ENCODE measurements at places on chromosomes 7 and 10. TPM values are rescaled to one million over a fixed set of nuclear protein-coding genes. Genes with fewer than 3 reads are reported as not detected.

SAMD9L gene
- total RNA-seq: not detected

GRCh38 chr10:69461243-69462025, 10.2 kb downstream of the TSPAN15 start:
- DNase-seq: no peak

DNA sequence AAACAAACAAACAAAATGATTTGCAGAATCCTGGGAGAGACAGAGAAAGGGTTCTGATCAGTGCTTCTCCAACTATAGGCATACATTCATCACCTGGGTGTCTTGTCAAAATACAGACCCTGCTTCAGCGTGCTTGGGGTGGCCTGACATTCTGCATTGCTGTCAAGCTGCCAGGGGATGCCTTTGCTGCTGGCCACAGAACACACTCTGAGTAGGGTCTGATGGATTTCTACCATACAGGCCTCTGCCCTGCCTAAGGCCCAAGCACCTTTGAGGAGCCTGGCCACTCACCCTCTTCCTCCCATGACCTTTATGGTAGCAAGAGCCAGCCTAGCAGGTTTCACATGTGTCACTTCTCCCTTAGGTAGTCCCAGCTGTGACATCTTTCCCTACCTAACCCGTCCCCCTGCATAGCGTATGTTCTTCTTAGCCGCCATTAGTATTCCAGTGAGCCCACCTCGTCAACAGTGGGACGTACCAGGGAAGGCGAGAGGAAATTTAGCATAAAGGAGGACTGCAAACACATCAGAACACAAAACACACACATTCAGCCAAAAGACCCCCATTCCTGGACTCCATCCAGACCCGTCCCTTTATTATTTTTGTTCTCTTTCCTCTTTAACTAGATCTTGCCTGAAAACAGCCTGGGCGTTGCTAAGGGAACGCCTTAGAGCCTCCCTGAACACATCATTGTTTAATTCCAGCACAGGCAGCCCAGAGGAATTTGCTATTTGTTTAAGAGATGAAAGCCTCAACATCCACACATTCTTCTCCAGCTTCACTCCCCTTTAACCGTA, 43.9 kb upstream of the PODXL start:
- DNase-seq: peak; percentile 76

NOC3L gene
- 31.0 TPM for total RNA-seq

DNA sequence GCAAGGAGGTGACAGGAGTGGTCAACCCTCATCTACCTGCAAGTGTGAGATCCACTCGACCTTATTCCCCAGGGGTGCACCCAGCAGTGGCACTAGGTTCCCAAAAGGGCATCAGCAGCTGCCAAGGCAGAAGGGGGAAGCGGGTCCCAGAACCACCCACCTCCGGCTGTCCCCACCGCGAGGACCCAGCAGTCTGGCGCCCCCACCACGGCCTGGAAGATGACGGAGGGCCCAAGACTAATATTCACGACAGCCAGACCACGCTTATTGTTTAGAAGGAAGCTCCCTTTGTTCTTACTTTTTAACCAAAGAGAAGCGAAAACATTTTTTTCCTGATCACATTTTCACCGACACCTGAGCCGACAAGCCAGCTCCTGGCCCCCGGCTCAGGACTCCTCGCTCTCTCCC, 3.6 kb upstream of the EVX1 start:
- no peak for DNase-seq

GRCh38 chr10:117788911-117789310, 246.4 kb downstream of the EMX2 start:
- no peak for DNase-seq

- peak; percentile 17 for DNase-seq
Measured at GRCh38 chr10:50625649-50626132, 1.9 kb upstream of the SGMS1 start.

DNA sequence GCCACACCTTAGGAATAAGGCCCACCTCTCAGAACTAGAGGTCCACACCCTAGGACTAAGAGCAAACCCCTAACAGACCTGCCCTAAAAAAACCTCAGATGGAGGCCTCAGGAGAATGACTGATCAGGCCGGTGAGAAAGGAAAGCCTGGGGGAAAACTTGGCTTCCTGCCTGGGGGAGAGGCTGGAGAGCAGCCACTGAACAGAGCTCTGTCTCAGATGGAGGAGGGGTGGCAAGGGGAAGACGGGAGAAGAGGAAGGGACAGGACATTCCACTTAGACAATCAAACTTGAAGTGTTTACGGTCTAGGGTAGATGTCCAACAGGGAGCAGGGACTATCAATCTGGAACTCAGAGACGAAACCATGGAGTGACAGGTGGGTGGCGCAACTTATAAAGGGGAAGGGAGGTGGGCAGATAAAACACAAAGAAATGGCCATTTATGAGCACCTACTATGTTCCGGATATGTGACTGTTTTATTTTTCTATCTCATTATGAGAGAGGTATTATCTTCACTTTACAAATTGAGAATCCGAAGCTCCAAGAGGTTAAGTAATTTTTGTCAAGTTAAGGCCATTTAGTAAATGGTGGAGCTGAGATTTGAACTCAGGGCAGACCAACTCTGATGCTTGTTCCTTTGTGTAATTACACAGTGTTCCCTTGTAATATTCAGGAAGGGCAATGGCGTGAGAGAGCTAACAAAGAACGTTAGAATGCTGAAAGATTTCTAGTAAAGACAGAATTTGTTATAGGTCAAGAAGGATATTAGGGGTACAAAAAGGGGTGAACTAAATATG, 82.6 kb downstream of the DNMBP start:
- no peak for DNase-seq

DNA sequence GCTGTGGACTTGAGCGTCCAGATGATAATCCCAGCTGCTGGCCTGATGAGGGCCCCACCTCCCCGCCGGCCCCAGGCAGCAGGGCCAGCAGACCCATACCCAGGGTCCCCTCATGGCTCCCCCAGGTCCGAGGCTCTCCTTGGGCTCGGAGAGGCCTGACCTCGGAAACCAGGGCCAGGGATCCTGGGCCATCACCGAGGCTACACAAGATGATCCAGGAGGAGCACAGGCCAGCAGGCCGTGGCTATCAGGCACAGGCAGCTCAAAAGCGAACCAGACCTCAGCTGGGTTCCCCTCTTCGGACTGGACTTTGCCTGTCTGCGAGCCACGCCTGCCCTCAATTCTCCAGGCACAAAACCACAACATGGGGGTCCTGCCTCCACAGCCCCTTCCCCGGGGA, 17.4 kb downstream of the PDGFA start:
- DNase-seq: no peak

DNA sequence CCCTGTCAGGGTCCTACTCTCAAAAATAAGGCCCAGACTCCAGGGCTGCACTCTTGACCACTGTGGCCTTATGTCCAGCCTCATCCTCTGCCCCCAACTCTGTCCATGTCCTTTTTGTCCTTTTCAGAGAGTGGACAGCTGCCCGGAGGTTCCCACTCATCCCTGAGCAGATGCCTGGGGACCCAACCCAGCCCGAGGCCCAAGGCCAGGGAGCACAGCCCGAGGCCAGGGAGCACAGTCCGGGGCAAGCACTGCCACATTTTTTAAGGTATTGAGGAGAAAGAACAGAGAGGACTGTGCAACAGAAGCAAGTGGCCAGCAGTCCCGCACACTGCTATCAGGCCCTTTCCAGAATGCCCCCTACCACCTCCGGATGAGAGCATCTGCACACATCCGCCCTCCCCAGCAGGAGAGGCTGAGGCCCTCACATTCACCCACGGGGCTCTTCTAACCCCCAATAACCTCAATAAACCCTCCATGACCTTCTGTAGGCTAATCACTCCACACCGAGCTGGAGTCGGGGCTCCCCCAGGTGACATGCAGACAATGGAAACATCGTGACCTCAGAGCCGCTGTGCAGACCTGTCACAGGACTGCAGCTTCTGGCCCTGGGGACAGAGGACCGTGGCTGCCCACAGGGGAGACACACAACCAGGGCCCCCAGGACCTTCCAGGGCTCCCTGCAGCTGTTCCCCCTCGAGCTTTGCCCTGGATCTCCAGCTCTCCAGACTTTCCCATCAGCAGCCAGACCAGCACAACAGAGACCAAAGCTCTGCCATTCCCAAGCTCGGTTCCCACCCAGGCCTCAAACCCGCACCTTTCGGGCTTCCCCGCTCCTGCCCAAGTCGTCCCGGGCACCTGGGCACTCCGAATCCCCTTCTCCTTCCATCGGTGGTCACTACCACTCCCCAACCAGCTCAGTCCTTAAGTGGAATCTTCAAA, 51.4 kb downstream of the CAMK2B start:
- DNase-seq: no peak

- peak; percentile 47 for DNase-seq
Measured at GRCh38 chr7:129951226-129952085, 1.3 kb downstream of the UBE2H start.

DNA sequence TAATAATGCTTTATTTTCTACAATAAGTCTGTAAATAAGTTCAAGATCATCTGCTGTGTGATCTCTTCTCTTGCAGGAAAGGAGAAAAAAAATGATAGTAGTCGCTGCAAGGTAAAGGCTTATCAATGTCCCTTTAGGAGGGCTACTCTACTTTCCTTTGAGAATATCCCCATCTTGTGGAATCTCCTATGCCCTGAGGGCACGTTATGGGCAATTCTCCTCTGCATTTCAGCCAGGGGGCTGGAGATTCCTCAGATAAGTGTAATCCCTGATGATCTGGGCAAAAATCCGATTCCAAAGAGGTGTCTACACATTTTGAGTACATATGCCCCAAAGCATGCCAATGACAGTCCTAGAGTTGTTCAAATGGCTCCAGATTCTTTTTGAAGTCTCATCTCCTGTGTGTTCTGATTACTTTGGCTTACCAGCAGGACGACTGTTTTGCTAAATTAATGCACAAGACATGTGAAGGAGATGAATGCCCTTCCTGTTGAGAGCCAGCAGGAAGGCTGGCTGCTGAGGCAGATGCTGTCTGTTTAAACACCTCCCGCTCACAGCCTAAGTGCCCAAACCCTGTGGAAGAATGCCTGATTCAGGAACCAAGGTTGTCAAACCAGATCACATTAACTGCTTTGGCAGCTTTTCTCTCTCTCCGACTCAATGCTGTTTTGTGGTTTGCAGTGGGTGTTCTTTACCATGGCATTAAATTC, 171.2 kb upstream of the COL1A2 start:
- peak; percentile 83 for DNase-seq

PTPRZ1 gene
- 154 TPM for total RNA-seq

DNA sequence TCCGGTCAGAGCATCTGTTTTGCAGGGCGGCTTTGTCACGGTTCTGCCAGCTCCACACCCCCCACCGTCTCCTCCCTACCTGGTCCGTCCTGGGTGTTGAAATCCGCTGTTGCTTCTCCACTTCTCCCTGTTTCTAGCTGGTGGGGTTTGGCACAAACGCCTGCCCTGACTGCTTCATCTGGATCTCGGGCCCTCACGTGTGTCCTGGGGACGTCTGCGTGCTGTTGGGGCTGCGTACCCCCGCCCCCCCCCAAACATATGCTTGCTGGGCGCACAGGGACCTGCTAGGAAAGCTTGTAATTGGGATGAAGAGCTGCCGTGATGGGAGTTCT, 11.3 kb downstream of the AMZ1 start:
- no peak for DNase-seq

DNA sequence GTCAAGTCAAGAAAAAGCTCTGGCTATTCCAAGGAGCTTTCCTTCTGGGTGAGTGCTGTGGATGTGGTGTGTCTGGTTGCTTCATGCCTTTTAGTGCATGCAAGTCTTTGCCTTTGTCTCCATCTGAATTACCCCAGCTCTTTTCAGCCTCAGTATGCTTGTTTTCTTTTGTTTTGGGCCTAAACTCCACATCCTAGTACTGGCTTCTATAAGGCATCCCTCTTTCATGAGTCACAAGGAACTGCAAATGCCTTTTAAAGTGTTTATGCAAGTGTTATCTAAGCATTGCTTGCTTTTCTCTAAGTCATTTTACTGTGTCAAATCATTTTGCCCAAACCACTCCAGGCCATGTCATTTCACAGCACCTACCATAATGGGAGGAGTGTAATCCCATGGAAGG, 132.1 kb downstream of the PLCE1 start:
- peak; percentile 10 for DNase-seq

CLRN3 gene
- total RNA-seq: 0.12 TPM

DNA sequence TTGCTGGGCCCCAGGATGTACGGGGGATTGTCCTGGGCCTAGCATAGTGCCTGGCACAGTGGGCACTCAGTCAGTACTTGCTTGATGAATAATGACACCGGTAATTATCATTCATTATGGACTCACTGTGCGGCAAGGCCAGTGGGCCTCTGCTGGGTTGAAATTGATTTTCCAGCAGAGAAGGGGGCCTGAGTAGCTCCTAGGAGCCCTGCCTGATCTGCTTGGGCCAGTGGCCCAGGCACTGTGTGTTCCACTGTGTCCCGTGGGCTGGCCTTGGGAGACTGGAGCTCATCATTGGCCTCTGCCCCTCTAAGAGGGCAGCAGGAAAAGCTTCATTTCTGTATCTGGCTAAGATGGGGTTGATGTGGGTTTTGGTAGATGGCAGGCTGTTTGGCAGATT, 1.4 kb downstream of the CHST3 start:
- DNase-seq: no peak

GRCh38 chr7:123916240-123916724, 8.8 kb upstream of the SPAM1 start:
- peak; percentile 76 for DNase-seq

GRCh38 chr10:5628451-5629302, 37.7 kb downstream of the ASB13 start:
- no peak for DNase-seq

DNA sequence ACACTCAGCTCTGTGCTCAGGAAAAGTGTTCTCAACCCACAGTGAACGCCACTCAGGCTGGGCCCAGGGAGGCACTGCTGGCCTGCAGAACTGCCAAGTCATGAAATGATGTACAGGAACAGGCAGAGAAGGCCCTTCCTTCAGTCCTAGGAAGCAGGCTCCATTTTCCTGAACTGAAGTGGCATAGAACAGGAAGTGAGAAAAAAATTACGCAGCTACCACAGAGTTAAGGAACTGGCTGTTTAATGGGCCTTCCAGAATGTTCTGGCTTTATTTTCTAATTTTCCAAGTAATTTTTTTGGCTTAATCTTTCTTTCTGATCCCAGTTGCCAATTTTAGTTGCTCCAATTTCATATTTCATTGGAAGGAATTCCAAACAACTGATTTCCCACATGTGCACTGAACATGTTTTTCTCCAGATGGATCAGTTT, 39.3 kb downstream of the LRRC18 start:
- no peak for DNase-seq

LRRN3 gene
- total RNA-seq: 2.4 TPM

GRCh38 chr7:112337892-112338291, 112.4 kb upstream of the IFRD1 start:
- no peak for DNase-seq

- DNase-seq: no peak
Measured at GRCh38 chr7:1257221-1257620, 24.5 kb downstream of the UNCX start.

DNA sequence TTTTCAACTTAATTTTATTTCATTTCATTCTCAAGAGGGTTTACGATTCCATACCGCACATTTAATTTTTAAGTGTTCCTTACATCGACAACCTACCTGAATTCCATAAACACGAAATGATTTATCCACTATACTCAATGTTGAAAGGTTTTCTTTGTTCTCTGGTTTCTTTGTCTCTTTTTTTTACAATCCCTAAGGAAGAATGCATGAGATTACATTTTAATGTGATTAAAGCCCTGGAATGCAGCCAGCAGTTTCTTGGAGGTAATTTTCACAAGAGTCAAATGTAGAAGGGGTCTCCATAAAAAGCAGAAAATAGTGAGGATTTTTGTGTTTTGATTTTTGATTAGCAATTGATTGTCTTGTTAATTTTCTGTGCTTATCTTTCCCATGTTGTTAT, 59.2 kb upstream of the ADCY1 start:
- DNase-seq: peak; percentile 49

GRCh38 chr7:28608731-28609130, 196.4 kb downstream of the CREB5 start:
- no peak for DNase-seq

GRCh38 chr7:138325434-138325833, 134.6 kb upstream of the TRIM24 start:
- no peak for DNase-seq

All from neural progenitor cell (in vitro differentiated cells).